ENCODE measurements at places on chromosomes 11 and 22.

GRCh38 chr11:36586543-36586942, 7.8 kb upstream of the IFTAP start:
- no peak for DNase-seq

DNA sequence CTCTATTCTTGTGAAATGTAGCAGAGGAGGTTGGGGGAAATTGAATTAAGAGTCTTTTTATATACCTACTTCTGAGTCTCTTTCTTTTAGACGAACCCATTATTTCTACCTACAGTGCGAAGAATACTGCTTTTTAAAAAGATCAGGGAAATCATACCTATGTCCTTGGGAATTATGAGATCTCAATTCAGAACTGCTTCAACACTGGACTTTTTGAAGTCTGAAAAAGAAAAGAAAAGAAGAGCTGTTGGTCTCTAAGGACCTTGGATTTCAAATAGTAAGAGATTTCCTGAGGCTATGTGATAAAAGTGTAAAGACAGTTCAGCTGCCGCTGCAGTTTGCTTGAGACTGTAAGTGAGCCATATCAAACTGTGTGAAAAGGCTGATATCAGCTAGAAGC, 3.7 kb upstream of the OR5B21 start:
- DNase-seq: no peak

DNA sequence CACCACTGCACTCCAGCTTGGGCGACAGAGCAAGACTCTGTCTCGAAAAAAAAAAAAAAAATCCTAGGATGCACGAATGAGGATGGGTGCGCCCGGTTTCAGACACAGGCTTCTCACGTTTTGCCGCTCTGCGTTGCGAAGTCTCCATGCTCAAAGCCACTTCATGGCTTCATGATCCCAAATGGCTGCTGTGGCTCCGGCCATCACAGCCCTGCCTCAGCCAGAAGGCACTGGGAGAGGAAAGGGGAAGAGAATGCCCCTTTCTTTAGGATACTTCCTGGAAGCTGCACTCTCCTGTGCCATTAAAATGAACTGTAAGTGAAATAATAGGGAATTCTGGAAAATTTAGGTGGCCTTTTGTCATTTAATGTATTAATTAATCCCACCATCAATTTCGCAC, 116.4 kb upstream of the ANO1 start:
- no peak for DNase-seq

- no peak for DNase-seq
These were observed 2.0 kb downstream of the KDM2A start for GRCh38 chr11:67120881-67121710.

- no peak for DNase-seq
These were observed 3.8 kb downstream of the OR10S1 start for GRCh38 chr11:123973816-123974215.
